ENCODE measurements at places on chromosomes 3 and 15. TPM values are rescaled to one million over a fixed set of nuclear protein-coding genes. Genes with fewer than 3 reads are reported as not detected.
A peak's percentile ranks its signal among the peaks of the same experiment; 100 is the strongest.

GRCh38 chr15:71115567-71116351, 488 bp downstream of the THSD4 start:
- peaks cover 14% of the 10 kb centered on the region for H3K27me3 ChIP-seq
- no peak overlapping the region for H3K27ac ChIP-seq
- DNase-seq = no peak
- peaks cover 5% of the 10 kb centered on the region for H3K4me1 ChIP-seq
- H3K36me3 ChIP-seq = no peaks in the 10 kb centered on the region

- H3K4me1 ChIP-seq = no peaks in the 10 kb centered on the region
- no peaks in the 10 kb centered on the region for H3K27me3 ChIP-seq
- no peak for DNase-seq
- H3K4me3 ChIP-seq = no peak overlapping the region
- H3K27ac ChIP-seq = no peak overlapping the region
Observed at GRCh38 chr15:35519052-35519451, 26.9 kb downstream of the DPH6 start.

DNA sequence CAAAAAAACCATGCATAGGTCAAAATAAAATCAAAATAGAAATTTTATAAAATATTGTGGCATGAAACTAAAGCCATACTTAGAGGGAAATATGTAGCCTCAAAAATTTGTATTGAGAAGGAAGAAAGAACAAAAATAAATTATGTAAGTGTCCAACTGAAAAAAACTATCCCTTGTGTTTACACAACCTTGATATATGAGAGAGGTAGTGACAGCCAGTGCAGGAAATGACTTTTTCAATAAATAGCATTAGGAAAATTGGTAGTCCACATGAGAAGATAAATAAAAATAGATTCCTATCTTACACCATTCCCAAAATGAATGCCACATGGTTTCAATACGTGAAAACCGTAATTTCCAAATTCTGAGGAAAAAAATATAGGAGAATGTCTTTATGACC, 13.2 kb upstream of the PRSS50 start:
- H3K4me3 ChIP-seq = no peak overlapping the region
- no peak for DNase-seq
- no peaks in the 10 kb centered on the region for H3K4me1 ChIP-seq

GRCh38 chr15:76377217-76377616, 40.6 kb downstream of the ISL2 start:
- H3K36me3 ChIP-seq = peaks cover 3% of the 10 kb centered on the region
- no peak for DNase-seq
- H3K4me3 ChIP-seq = no peak overlapping the region
- H3K27ac ChIP-seq = no peak overlapping the region

GRCh38 chr3:10469441-10470119, 35.8 kb downstream of the ATP2B2 start:
- H3K4me1 ChIP-seq = no peaks in the 10 kb centered on the region
- H3K27ac ChIP-seq = no peak overlapping the region
- H3K36me3 ChIP-seq = no peaks in the 10 kb centered on the region

DNA sequence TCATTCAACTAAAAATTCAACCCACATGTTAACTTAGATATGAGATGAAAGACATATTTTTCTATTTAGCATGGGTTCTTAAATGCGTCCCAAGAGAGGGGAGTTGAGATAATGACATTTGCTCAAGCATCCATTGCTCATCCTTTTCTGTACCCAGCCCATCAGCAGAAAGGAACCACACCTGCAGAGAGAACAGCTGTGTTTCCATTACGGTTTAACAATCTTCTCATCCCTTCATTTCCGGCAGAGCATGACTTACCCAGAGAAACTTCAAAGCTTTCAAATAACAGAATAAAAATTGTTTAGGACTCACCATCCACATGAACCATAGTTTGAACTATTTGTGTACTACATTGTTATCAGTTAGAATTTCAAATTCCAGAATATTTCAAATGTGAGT, 113.1 kb downstream of the TGFBR2 start:
- no peaks in the 10 kb centered on the region for H3K4me1 ChIP-seq
- no peaks in the 10 kb centered on the region for H3K36me3 ChIP-seq
- H3K27ac ChIP-seq = no peak overlapping the region
- H3K4me3 ChIP-seq = no peak overlapping the region
- no peak for DNase-seq

DNA sequence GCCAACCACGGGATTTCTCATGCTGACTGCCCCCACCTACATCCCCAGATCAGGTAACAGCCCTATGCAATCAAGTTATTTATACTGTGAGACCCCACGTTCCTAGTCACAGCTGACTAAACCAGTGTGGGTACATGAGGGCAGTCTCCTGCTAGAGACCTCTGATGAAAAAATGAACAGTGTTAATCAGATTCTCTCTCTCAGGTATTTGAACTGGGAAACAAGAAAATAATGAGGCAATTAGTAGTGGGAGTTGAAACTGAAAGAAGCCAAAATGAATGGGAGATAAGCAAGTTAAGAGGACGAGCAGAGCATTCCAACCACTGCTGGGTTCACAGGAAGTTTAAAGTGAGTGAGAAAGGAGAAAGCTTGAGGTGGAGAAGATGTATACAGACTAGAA, 98.5 kb upstream of the MYO5C start:
- H3K36me3 ChIP-seq = peaks cover 45% of the 10 kb centered on the region
- no peak overlapping the region for H3K27ac ChIP-seq
- DNase-seq = no peak

DNA sequence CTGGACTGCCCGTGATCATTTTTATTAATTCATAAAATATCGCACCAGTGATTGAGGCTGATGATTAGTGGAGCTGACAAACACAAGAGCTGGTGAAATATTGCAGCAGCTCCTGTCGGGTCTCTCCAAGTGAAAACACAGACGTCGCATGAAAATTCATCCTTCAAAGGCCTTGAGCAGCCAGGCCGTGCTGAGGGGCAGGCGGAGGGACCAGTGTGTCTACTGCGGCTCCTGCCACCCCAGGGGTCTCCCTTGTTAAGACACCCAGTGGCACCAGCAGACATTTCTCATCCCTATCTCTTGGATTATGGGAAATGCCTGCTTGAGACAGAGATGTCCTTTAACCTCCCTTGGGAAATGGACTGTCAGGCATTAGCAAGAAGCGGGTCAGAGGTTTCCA, 289.4 kb upstream of the TLE3 start:
- no peaks in the 10 kb centered on the region for H3K4me1 ChIP-seq
- DNase-seq = no peak
- no peak overlapping the region for H3K27ac ChIP-seq
- H3K4me3 ChIP-seq = no peak overlapping the region
- peaks cover 4% of the 10 kb centered on the region for H3K27me3 ChIP-seq
- no peaks in the 10 kb centered on the region for H3K36me3 ChIP-seq

GRCh38 chr3:115436767-115437301, 186.5 kb upstream of the GAP43 start:
- no peak overlapping the region for H3K27ac ChIP-seq
- H3K27me3 ChIP-seq = no peaks in the 10 kb centered on the region
- DNase-seq = no peak
- no peaks in the 10 kb centered on the region for H3K36me3 ChIP-seq

GRCh38 chr3:30680789-30681648, 74.6 kb downstream of the TGFBR2 start:
- H3K27ac ChIP-seq = no peak overlapping the region
- peaks cover 54% of the 10 kb centered on the region for H3K36me3 ChIP-seq
- H3K4me1 ChIP-seq = peaks cover 26% of the 10 kb centered on the region
- H3K27me3 ChIP-seq = no peaks in the 10 kb centered on the region

GRCh38 chr3:24367216-24367615, 127.4 kb downstream of the THRB start:
- no peak for DNase-seq
- H3K36me3 ChIP-seq = no peaks in the 10 kb centered on the region
- H3K27me3 ChIP-seq = no peaks in the 10 kb centered on the region
- no peak overlapping the region for H3K4me3 ChIP-seq
- no peaks in the 10 kb centered on the region for H3K4me1 ChIP-seq
- H3K27ac ChIP-seq = no peak overlapping the region

DNA sequence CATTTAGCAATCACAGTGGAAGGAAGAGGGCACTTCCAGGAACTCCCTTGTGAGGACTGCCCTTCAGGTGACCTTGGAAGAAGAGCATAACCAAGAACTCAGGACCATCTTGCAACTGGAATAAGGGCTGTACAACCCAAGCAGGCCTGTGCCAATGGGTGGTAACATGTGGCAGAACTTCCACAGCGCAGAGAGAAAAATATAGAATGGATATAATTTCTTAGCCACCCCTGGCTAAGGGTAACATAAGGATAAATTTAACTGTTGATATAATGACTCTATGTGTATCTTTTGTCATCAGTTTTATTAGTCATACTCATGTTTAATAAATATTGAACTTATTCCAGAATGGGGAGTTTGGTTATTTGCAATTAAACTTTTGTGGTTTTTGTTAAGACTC, 13.4 kb upstream of the MFSD1 start:
- H3K4me3 ChIP-seq = no peak overlapping the region
- no peaks in the 10 kb centered on the region for H3K36me3 ChIP-seq
- H3K4me1 ChIP-seq = no peaks in the 10 kb centered on the region
- H3K27me3 ChIP-seq = no peaks in the 10 kb centered on the region
- no peak for DNase-seq

- H3K4me1 ChIP-seq = peaks cover 15% of the 10 kb centered on the region
- no peak for DNase-seq
- H3K27ac ChIP-seq = no peak overlapping the region
- no peak overlapping the region for H3K4me3 ChIP-seq
- no peaks in the 10 kb centered on the region for H3K27me3 ChIP-seq
Observed at GRCh38 chr15:31255732-31256377, 70.8 kb upstream of the KLF13 start.

GRCh38 chr3:22606938-22607337, 596.2 kb upstream of the UBE2E2 start:
- H3K4me3 ChIP-seq = no peak overlapping the region
- no peaks in the 10 kb centered on the region for H3K27me3 ChIP-seq
- H3K27ac ChIP-seq = no peak overlapping the region
- H3K4me1 ChIP-seq = no peaks in the 10 kb centered on the region
- no peak for DNase-seq
- H3K36me3 ChIP-seq = no peaks in the 10 kb centered on the region

DNA sequence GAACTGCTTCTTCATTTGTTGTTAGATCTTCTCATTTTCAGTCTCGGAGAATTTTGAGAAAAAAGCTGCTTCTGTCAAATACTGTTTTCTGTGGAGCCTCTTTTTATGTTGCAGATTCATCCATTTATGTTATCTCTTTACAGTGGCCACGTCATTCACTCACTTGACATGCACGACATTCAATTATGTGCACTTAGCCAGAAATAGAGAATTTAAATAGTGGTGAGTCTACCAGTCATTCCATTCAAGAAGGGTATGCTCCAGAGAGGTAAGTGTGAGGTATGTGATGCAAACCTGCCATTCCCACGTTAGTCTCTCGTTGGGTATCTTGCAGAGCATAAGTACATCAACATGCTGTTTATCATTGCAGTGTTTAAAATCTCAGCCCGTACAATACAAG, 9.8 kb downstream of the ARPP19 start:
- peaks cover 52% of the 10 kb centered on the region for H3K4me1 ChIP-seq
- peak; percentile 12 for DNase-seq
- H3K4me3 ChIP-seq = peak overlapping the region; percentile 64
- peaks cover 25% of the 10 kb centered on the region for H3K36me3 ChIP-seq
- peak overlapping the region; percentile 48 for H3K27ac ChIP-seq
- no peaks in the 10 kb centered on the region for H3K27me3 ChIP-seq

DNA sequence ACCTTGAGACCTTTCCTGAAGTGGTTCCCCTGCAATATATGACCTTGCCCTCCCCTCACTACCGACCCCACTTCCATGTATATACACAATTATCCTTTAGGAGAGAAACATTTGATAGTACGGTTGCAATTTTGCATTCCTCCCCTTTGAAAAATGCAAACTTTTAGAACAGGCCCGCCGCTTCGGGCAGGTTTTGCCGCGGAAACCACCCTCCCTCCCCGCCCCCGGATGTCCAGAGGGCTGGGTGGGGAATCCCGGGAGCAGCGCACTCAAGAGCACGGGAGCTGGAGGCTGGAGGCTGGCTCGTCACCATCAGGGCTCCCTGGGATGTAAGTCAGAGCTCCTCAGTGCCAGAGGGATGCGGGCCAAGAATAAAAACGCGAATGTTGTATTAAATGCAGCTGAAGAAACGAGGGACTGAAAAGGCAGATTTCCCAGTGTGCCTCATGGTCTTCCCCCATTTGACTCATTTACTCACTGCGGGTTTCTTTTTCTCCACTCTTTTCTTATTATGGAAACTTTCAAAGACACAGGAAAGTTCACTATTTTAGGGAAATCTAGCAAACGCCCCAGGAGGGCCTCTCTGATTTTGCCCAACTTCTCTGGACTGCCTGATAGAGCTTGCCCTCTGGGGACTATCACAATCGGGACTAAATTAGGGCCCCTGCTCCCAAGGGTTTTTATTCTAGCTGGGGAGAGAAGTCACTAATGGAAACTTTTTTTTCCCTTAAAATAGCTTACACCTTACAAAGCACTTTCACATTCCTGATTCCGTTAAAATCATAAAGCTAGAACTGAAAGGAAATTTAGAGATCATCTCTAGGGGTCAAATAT, 2.9 kb upstream of the USP3 start:
- no peak for DNase-seq
- no peaks in the 10 kb centered on the region for H3K27me3 ChIP-seq
- H3K36me3 ChIP-seq = no peaks in the 10 kb centered on the region
- peak overlapping the region; percentile 99 for H3K27ac ChIP-seq
- peaks cover 85% of the 10 kb centered on the region for H3K4me1 ChIP-seq

DNA sequence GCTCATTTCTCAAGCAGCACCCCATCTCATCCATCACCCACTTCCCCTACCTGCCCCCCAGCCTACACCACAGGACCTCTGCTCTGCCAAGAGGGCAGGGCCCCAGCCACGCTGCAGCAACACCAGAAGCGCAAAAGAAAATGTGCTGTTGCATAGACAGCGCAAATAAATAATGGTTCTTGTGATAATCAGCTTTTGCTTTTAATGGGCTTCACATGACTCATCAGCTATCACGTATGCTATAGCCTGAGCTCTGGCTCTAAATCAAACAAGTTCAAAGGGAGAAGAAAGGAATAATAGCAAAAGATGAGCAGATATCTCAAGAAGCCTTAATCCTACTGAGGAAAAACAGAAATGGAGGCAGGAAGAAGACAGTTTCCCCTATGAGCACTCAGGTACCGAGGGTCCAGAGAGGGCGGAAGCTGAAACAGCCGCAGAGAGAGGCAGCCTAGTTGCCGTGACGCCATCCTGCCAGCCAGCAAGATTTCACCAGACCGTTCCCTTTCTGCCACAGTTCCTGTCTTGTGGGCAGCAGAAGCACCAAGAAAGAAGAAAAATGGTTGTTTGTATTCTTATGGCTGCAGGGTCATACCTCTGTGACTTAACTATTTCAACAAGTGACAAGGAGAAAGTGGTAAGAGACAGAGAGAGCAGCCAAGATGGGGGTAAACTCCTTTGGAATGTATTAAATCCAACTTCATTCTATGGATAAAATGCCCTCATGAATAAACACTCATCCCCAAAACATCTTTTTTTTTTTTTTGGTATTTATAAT, 22.0 kb downstream of the RAB27A start:
- DNase-seq = peak; percentile 87
- H3K27ac ChIP-seq = peak overlapping the region; percentile 87
- peak overlapping the region; percentile 83 for H3K4me3 ChIP-seq
- H3K27me3 ChIP-seq = no peaks in the 10 kb centered on the region
- H3K4me1 ChIP-seq = peaks cover 23% of the 10 kb centered on the region
- H3K36me3 ChIP-seq = peaks cover 2% of the 10 kb centered on the region

The DNAJA4 gene
- 9.8 TPM for polyA plus RNA-seq

The FEZF2 gene
- not detected for polyA plus RNA-seq

The STRIT1 gene
- not detected for polyA plus RNA-seq

The SH2D7 gene
- not detected for polyA plus RNA-seq

The GCNT3 gene
- polyA plus RNA-seq = not detected

The HYPK gene
- 15.2 TPM for polyA plus RNA-seq

The EEFSEC gene
- polyA plus RNA-seq = 21.9 TPM

The CLRN1 gene
- not detected for polyA plus RNA-seq

The NMNAT3 gene
- polyA plus RNA-seq = 5.7 TPM

The GRK7 gene
- not detected for polyA plus RNA-seq

The CLDN18 gene
- not detected for polyA plus RNA-seq

The PDZRN3 gene
- not detected for polyA plus RNA-seq
